Activated T-helper 1 cell treated with anti-CD3 and anti-CD28 coated beads, Interleukin-12 subunit alpha, Interleukin-12 subunit beta, Interleukin-2, Interleukin-4 antibody, amounts not matched to agents 30 ng/mL and 10 ng/mL and 1 ng/mL, durations not matched to agents 14 hours and 24 hours and 36 hours (primary cell): ENCODE measurements at places on chromosomes 11 and 22. TPM values are rescaled to one million over a fixed set of nuclear protein-coding genes. Genes with fewer than 3 reads are reported as not detected.

PRR5 gene
- total RNA-seq = 19.7 and 21.6 TPM in 2 replicates

USP35 gene
- 11.8 and 14.0 TPM in 2 replicates for total RNA-seq

MCM5 gene
- total RNA-seq = 297 and 307 TPM in 2 replicates

PRAME gene
- not detected in 2 replicates for total RNA-seq

- DNase-seq = no peak
Observed at GRCh38 chr11:11119917-11120316, 233.1 kb downstream of the CSNK2A3 start.

DNA sequence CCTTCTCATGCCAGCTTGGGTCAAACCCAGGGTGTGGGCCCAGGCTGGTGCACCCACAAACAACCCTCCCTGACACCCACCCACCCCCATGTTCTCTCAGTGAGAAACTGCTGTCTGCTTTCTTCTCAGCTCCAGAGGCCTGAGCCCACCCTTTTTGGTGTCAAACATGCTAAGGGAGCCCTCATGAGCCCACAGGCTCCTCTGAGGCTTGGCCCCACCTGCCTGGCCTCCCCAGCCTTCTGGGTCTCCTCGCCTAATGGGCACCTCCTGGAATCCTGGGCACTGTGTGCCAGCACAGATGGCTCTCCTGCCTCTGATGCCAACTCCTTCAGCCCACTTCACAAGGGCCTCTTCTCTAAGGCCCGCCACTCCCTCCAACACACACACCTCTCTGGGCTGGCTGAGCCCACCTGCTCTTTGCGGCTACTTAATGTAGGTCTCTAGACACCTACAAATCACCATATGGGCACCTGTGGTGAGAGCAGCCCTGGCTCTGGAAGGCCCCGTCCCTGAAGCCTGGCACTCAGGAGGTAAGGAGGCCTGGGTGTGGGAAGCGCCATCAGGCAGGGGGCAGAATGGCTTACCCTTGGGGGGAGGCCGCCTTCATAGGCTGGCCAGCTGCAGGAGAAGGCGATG, 4.4 kb downstream of the NAGA start:
- DNase-seq = no peak

DNA sequence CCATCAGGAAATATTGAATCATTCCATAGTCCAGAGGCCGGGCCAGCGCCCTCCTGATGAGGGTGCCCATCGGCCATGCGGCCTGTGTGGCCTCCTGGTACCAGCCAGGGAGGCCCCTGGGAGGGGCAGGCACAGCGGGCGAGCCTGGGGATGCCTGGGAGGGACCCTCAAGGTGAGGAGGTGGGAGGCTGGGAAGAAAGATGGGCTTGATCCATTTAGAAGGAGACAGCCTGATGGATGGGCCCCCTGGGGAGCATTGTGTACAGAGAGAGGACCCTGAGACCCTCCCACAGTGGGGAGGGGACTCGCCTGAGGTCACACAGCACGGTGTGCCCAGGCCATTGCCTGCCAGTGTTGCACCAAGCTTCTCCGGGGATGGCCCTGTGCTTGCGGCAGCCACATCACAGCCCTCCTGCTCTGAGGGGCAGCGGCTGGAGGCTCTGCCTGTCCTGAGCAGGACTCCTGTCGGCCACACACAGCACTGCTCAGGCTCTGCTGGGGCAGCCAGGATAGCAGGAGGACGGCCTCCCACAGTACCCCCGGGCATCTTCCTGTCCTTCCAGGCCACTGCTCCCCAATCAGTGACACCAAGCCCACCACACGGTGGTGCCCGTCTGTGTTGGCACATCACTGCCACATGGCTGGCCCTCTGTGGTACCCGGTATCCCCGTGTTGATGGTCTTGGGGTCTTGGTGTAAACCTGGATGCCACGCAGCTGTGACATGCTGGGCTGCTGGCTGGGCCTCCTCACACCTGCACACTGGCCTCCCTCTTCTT, 290.0 kb downstream of the TBC1D22A start:
- no peak for DNase-seq
